ENCODE measurements at places on chromosomes 1 and 21.
A peak's percentile ranks its signal among the peaks of the same experiment; 100 is the strongest.

- DNase-seq, result no peak
These were observed 7.1 kb upstream of the NSUN4 start for GRCh38 chr1:46333300-46334029.

- DNase-seq, result no peak
These were observed 7.5 kb downstream of the TRAPPC10 start for GRCh38 chr21:44019568-44019958.

DNA sequence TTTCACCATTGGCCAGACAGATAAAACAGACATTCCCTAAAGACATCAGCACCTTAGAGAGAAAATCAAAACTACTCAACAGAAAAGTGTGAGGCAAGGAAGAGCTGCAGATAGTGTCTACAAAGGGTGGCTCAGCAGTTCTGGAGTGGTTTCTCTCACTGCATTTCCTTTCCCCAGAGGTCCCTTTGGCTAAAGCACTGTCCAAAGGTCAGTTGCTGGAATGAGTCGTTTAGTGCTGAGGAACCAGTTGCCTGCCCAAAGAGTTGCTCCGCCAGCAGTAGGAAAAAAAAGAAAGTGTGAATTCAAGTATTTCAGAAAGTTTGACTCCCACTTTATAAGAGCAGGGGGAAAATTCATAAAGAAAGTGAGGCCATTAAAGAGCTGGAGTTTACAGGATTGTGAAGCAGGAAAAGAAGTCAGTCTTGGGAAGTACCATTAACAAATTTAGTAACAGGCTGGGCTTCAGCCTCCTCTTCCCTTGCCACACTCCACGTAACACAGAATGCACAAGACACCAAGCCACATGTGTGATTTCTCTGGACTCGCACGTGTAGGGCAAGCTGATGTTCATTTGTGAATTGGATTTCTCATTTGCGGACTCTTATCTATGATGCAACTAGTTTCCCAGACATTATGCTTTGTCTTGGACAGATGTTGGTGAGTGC, 122.2 kb downstream of the RUNX1 start:
- no peak for DNase-seq

GRCh38 chr1:197096137-197096536, 29.1 kb upstream of the F13B start:
- DNase-seq, result no peak

DNA sequence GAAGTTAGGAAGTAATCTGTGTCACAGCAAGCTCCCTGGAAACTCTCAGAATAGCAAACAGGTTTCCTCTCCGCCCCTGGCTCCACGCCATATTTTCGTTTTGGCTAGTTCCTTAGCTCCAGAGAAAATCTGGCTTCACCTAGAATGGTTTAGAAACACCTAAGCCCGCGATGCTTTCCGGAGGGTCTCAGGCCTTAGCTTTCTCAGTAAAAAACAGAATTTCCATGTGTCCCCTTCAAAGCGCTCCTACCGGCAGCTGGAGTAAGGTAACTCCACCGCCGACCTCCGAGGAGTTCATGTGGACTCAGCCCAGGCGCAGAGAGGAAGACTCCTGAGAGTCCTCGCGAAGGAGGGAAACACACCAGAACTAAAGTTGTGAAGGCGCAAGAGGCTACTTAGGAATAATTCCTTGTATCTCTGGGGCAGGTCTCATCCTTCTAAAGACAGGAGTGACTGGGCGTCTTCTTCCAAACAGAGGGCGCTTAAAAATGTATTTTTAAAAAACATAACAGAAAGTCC, 406 bp downstream of the KIAA0040 start:
- DNase-seq, result peak; percentile 34

DNA sequence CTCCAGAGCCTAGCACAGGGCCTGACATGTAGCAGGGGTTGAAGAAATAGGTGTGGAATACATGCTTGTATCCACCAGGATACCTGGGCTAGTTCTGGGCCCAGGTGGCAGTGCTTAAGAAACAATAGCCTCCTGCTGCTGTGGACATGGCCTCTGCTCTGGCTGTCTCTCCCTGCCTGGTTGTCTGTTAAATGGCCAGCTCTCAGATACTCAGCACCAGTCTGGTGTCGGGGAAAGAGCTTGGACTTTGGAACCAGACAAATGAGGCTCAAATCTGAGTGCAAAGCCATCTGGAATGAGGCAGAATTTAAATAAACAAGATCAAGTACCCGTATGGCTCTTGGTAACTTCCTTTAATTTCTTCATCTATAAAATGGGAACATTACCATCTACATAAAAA, 31.5 kb downstream of the SESN2 start:
- no peak for DNase-seq

DNA sequence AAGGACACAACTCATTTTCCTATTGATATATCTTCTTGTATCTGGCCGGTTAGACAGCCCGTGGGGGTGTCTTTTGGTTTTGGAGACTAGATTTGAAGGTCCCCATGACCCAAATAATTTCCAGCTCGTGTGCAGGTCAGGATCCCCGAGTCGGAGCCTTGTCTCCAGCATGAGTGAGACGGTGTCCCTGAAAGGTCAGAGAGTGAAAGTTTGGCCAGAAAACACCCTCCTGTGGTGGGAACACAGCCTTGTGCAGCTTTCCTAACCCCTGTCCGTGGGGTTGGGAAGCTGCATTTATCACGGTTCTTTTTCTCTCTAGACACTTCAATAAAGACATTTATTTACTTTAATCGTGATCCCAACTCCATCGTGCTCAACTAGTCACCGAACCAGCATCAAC, 17.6 kb downstream of the COQ8A start:
- DNase-seq, result no peak

- DNase-seq, result no peak
These were observed 141.1 kb upstream of the IRF2BP2 start for GRCh38 chr1:234750922-234751627.

- no peak for DNase-seq
These were observed 23.8 kb upstream of the COL18A1 start for GRCh38 chr21:45381036-45381787.

- DNase-seq, result no peak
These were observed 38.6 kb downstream of the C21orf91 start for GRCh38 chr21:17780539-17780938.

- DNase-seq, result no peak
These were observed 1.6 kb upstream of the BSND start for GRCh38 chr1:54996869-54997710.

DNA sequence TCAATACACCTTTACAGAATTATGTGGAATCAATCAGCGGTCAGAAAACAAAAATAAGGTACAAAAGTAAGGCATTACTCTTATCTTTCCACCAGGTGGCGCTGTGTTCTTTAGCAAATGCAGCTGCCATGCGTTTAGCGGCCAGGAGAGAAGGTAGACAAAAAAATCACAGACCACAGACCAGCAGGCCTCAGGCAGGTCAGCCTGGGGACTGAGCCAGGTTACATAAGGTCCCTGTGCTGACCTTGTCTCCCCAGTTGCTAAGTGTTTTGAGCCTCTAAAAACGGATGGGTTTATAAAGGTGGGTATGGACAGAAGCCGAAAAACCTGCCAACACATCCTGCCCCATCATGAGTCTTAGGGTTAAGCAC, 2.8 kb downstream of the RGS16 start:
- no peak for DNase-seq

GRCh38 chr1:11474826-11475225, 4.1 kb upstream of the DISP3 start:
- no peak for DNase-seq

DNA sequence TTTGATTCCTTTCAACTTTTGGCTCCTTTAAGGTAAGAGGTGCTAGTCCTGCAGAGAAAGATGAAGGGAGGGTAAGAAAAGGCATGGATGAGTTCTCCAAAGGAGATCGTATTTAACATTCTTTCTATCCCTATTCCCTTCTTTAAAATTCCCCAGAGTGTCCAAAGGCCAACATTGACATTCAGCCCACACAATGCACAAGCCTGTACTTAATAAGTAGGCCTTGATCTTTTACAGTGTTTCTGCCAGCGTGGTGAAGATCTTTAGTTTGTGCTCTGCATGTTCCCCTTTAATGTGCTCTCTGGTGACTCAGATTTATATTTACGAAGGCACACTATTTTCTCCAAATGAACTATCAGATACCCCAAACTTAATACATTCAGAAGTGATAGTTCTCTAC, 582.5 kb upstream of the RGS18 start:
- no peak for DNase-seq

- no peak for DNase-seq
These were observed 107.8 kb upstream of the TARDBP start for GRCh38 chr1:10904396-10905358.

DNA sequence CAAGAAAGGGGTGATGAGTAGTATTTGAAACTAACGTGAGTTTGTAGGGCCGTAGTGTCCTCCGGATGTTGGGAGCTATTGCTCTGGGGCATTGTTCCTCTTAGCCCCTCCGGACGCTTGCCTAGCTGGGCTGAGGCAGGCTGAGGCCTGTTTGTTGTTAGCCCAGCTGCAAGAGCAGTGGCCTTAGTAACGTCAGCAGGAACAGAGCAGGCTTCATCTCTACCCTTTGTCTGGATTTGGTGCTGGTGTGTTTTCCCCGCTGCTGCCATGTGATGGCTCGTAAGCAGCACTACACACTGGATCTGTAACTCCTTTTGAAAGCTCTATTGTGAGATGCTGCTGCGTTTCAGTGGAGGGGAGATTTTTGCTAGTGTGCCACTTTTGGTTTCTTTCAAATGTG, 57.6 kb downstream of the DNM3 start:
- no peak for DNase-seq

- DNase-seq, result no peak
These were observed 297.7 kb downstream of the OMA1 start for GRCh38 chr1:58248791-58249190.
